ENCODE measurements at places on chromosomes 7 and 10.

DNA sequence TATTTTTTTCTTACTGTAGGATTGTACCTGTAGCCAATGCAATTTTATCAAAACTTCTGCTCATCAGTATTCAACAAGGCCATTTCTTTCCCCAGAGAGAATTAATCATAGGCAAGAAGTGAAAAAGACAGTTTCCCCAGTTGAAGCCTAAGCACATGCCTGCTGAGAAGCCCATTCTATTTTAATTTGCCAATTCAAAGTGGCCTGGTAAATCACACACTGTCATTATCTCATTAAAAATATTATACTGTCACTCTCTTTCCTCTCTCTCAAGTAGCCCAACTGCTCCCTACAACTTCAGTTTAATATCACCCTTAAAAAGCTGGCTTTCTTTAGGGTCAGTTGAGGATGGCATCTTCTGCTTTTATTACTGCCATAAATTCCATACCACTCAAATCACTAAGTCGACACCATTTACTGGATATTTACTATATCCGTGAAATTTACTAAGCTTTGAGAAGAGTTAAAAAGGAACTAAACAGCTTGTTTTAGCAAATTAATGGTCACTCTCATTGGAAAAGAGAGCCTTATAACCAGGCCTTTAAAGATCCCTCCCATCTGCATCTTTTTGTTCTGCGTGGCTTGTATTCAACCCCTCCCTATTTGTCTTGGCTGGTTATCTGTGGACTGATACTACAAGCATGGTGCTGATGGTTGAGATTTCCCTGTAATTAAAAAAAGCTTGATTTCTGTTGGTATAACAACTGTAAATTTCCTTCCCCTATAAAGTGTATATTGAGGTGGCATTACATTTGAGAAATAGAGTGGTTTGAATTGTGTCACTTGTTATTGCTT is 30.6 kb downstream of the COL28A1 start:
- no peak for DNase-seq

- DNase-seq, result no peak
Observed at GRCh38 chr7:26008428-26008827, 143.6 kb upstream of the NFE2L3 start.

GRCh38 chr7:141563956-141564623 is 12.9 kb downstream of the AGK start:
- peak; percentile 61 for DNase-seq

GRCh38 chr10:103493362-103493915 is at the start of gene NEURL1:
Gene NEURL1, plus strand, starts transcription at chr10:103493705. Its CDS starts 683 bp downstream, at chr10:103494388.
- DNase-seq, result peak; percentile 17

- DNase-seq, result no peak
Observed at GRCh38 chr10:32982911-32983909, 25.2 kb upstream of the ITGB1 start.

- DNase-seq, result no peak
Observed at GRCh38 chr10:75250934-75251333, 15.2 kb upstream of the COMTD1 start.

DNA sequence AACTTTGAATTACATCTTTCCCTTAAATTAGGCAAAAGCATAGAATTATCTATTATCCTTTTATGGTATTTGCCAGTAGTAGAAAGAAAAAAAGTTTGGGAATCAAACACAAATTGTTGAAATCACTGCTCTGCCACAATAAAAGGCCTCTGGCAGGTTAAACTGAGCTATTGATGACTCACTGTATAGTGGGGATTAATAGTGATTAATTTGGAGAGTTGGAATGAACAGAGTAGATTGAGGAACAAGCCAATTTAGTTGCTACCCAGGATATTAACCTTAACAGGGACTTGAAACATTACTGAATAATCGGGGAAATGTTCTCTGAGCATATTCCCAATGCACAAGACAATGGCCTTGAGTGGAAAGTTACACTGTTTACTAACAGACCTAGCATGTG is 33.1 kb downstream of the MASTL start:
- no peak for DNase-seq

- no peak for DNase-seq
Observed at GRCh38 chr7:30845426-30846135, 66.1 kb upstream of the AQP1 start.

GRCh38 chr10:99569253-99569939 is 36.7 kb downstream of the NKX2-3 start:
- DNase-seq, result no peak

DNA sequence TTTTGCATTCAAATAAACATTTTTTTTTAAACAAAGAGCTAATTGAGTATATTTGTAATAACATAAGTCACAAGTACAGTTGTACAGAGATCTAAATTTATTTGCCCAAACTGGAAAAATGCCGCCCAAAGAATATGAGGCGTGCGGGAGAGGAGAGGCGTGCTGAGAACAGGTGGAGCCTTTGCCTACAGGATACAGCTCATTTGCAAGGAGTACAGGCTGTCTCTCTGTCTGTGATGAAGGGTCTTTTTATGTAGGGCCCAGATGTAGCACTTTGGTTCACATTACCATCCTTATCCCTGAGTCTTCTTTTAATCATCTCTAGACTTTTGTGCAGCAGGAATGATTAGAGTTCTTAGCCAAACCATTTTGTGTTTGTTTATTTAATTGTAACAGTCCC is 58.2 kb downstream of the POU6F2 start:
- DNase-seq, result no peak

DNA sequence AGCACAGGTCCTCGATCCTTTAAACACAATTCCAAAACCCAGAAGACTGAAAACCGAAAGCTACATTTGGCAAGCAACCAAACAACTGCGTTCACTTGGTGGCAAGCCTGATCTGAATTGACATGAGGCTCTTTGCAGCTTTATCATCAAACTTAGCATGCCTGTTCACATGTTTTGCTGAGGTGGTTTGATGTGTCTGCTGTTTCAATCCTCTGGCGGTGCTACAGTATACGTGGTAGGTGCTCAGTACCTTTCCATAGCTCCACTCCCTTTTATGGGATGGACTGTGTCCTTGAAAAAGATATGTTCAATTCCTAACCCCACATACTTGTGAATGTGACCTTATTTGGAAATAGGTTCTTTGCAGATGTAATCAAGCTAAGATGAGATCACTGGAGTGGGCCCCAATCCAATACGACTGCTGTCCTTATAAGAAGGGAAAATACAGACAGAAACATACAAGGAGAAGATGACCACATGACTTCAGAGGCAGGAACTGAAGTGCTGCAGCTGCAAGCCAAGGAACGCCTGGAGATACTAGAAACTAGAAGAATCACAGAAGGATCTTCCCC is 33.4 kb downstream of the CCDC6 start:
- peak; percentile 66 for DNase-seq

- DNase-seq, result no peak
Observed at GRCh38 chr7:124566583-124566982, 199.0 kb downstream of the GPR37 start.

DNA sequence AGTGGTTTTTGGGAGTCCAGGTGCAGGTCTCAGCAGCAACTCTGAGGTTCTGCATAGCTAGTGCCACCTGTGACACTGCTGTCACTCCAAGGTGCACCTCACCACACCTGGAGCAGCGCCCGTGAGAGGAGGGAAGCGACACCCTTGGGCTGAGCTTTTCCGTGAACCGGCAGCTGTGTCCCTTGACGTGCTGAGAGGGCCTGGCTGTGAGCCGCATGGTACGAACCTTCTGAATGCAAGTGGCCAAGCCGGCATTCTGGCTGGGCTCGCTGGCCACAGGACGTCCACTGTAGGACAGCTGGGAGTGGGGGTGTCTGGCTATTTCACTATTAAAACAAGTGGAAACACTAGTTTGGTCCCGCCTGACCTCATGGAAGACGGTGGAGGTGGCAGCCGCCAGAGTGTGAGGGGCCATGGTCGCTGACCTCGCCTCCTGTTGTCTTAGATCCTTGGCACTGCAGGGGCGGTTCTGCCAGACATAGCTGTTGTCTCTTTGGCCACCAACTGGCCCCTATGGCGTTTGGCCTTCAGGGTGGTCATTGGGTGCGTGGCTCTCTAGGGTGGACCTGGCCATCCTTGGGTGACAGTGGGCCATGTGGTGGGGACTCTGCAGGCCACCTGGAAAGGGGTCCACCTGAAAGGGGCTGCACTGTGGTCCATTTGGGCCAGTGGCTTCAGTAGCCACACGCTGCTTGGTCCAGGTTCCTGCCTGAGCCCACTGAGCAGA is 12.9 kb downstream of the INPP5A start:
- DNase-seq, result no peak

DNA sequence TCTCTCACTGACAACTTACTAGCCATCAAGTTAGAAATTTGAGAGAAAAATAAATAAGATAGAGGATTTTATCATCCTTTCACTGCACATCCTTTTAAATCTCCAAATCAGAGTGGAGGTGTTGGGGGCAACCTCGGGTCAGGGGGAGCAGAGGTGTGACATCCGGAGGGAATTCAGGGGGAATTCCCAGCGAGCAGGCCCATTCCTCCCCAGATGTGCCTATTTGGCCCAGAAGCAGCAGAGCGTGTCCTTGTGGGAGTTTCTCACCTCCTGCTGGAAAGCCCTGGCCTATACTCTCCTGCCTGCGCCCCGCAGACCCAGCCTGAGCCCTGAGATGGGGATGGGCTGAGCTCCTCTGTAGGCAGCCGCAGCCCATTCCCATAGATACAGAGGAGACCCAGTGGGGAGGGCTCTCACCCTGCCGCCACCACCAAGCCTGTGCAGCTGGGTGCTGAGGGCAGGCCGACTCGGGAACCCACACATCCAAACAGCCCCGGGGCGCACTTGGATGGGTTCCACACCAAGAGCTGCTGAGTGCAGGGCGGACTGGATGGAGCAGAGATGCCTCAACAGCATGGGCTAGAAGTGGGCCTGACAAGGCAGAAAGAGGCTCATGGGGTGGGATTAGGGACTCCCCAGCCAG is 124.5 kb downstream of the CXCL12 start:
- DNase-seq, result no peak

DNA sequence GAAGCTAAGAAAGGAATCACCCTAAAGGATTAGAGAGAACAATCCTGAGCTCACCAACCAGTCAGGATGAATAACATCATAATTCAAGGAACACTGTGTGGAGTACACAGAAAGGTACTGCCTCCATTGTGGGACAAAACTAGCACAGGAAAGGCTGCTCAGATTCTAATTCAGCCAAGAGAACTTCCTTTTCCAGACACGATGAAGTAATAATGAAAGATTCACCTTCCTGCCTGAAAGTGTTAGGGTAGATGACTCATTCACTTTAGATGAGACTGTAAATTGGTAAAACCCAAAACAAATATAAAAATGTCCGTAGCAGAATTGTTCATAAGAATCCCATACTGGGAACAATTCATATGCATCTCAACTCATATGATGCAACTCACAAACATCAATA is 167.2 kb downstream of the CDC14C start:
- no peak for DNase-seq

GRCh38 chr7:11835260-11835659 is 3.3 kb upstream of the THSD7A start:
- DNase-seq, result peak; percentile 15

DNA sequence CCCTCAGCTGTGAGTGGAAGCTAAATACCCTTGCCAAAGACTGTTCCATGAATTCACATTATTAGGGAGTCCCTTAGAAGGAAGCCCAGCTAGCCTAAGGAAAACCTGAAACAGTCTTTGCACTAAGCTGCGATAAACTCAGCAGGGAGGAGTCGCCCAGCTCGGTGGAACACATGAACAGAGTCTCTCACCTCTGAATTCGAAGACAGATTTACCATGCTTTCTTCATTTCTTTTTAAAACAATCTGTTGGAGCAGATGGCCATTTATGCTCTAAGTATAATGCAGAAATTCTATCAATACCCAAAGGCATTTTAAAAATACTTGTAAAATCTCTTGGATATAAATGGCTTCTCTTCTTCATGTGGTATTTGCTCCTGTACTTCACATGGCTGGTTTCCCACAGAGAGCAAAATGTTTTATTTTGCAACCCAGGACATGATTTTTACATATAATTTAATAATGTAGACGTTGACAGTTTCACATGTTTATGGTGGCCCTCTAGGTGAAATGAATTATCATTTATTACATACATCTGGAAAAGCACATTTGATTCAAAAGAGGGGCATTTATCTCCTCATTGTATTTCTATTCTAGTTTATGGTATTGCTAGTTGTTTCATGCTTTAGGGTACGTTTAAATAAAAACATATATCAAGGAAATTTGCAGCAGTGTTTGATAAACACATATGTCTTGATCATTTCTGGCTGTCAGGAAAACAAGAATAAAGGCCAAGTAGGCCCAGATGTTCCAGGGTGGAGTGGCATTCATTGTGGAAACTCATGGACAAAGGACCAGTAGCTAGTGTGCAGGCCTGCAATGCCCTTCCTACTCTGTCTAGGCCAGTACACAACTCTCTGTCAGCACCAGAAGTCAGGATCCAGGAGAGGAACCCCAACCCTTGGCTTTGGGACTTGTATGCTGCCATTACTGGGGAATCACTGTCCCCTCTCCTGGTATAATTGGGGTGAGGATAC is 52.2 kb downstream of the LRGUK start:
- DNase-seq, result no peak

- DNase-seq, result peak; percentile 75
Observed at GRCh38 chr10:77756319-77757232, 119.0 kb upstream of the KCNMA1 start.

DNA sequence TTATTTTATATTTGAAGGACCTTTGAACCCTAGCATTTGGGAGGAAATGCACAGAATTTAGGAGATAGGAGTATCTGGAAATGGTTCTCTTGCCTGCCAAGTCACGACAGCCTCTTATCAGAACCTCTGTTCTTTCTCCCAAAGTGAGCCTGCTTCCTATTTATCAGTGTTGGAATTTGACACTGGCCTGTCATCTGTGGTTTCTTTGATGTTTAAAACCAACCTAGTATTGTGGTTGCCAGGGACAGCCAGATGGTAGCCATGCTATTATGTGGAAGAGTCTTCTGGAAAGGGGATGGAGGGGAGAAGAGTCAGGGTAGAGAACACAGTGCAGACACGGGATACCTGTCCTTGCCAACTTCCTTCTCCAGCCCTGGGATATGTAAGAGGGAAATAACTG is 21.1 kb downstream of the ZNF282 start:
- DNase-seq, result no peak

- DNase-seq, result no peak
Observed at GRCh38 chr7:145729691-145730090, 386.9 kb upstream of the CNTNAP2 start.

DNA sequence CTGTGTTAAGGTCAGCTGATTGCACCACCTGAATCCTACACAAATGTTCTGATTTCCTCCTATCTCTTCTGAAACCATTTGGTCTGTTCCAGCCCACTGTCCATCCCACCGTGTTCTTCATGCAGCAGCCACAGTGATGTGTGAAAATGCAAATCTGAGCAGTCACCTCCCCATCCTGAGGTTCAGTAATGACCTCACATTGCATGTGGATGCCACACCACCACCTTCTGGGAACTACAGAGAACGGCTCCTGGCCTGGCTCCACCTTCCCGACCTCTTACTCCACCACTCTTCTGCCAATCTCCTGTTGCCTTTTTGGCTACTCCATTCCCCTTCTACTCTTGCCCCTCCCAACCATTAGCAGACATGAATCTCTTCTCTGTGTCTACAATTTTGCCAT is 244.4 kb downstream of the TNS3 start:
- DNase-seq, result no peak

GRCh38 chr10:104065748-104066147 is 19.9 kb downstream of the COL17A1 start:
- DNase-seq, result no peak

Data from hematopoietic multipotent progenitor cell treated with erythropoietin and hydrocortisone succinate and interleukin-3 and kit ligand, for 6 days (in vitro differentiated cells).